Anterior cingulate cortex (tissue), 58 donors: ENCODE measurements at places on chromosomes 7 and 10.

GRCh38 chr10:132624847-132625471 lies 87.4 kb downstream of the INPP5A start:
- DNase-seq, result no peak

GRCh38 chr7:116713918-116714317 lies 41.9 kb downstream of the MET start:
- no peak for DNase-seq

GRCh38 chr10:49319206-49319605 lies 20.2 kb downstream of the C10orf71 start:
- no peak for DNase-seq

DNA sequence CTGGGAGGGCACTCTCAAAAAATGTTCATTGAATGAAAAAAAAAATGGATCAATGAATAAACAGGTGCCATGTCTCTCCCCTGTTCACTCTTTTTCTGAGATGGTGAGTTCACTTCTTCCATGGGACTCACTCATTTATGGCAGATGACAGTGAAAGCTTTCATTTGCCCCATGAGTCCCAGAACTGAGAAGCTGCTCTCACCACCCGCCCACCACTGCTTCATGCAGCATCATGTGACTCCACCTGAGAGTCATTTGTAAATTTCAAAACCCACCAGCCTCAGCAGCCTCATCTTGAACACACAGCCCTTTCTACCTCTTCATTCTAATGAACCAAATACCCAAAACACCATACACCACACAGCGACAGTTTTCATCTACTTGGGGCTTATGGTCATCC lies 64.9 kb downstream of the SCRN1 start:
- no peak for DNase-seq

DNA sequence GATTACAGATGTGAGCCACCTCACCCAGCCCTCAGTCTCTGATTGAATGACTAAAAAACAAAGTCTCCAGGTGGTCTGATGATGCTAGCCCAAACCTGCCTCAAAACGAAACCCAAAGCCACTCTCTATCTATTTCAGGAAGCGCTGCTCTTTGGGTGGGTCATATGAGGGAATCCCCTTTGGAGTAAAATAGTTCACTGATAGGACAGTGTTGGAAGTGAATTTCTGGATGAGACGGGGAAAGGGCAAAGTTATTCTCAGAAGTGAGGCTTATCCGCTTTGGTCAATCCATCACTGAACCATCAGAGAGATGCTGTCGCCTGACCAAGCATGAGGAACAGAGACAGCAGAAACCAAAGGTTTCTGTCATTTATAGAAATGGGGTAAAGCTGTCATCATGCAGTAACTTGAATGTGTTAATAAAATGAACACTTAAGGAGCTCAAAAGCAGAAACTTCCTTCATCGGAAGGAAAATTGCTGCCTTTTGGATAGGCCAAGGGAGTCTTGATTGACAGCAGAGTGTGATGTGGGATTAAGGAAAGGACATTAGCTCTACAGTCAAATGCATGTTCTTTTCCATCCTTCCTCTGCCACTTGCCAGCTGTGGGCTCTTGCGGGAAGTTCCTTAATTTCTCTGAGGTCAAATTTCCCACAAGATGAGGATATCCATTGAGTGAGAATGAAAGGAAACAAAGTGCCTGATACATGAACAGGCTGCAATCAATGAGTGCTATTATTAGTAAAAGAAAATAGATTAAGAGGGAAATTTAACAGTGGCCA lies 64.9 kb upstream of the C1QL3 start:
- DNase-seq, result no peak

- no peak for DNase-seq
Measured at GRCh38 chr7:94088560-94088959, 84.4 kb upstream of the BET1 start.

GRCh38 chr7:43077285-43077684 lies 35.2 kb upstream of the HECW1 start:
- no peak for DNase-seq

DNA sequence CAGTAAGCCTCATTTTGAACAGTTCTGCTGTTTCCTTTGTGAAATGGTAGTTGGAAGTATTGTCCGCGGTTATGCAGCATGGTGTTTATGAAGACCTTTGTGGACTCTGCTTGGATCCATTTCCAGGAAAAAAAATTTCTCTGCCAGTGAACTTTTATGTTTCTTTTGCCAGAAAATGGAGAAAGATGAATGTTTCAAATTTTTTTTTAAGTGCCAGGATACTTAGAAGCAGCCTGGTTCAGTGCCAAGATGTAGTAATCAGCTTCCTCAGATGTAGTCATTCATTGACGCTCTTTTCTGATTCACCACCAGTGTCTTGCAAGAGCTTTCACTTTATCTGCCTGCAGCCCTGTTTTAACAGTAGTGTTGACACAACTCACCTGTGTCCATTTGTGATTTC lies 258.2 kb downstream of the SDK1 start:
- no peak for DNase-seq
